ENCODE measurements at places on chromosomes 1 and 21. TPM values are rescaled to one million over a fixed set of nuclear protein-coding genes. Genes with fewer than 3 reads are reported as not detected.

DNA sequence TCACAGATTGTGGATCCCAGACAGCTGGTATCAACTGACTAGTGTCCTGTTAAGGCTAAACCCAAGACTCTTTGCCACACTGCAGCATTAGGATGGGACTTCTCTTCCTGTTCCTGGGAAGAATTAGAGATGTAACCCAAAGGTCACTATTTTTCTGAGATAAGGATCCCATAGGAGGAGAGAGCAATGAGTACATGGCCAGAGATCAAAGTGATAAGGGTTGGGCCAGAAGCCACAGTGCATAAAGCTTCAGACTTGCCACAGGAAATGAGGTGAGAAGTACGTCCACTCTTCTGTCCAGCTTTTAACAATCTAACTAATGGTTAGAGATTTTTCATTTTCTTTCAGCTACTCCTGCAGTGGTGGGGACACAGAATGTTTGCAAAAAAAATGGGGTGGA lies at the start of gene HSD3B1:
TSS of gene HSD3B1 (plus strand) at position 270 of the 400 bp plus-strand sequence. CDS start 267 bp downstream, outside the sequence.
- H3K4me3 ChIP-seq: no peak within 1 kb of the TSS
- H3K27me3 ChIP-seq: no peaks in the 10 kb centered on the region
- DNase-seq: no peak

- H3K4me3 ChIP-seq: no peak overlapping the region
- no peaks in the 10 kb centered on the region for H3K4me1 ChIP-seq
- H3K36me3 ChIP-seq: peaks cover 20% of the 10 kb centered on the region
- no peak for DNase-seq
- H3K27me3 ChIP-seq: no peaks in the 10 kb centered on the region
- H3K27ac ChIP-seq: no peak overlapping the region
These were observed 15.8 kb downstream of the TRIM45 start for GRCh38 chr1:117105722-117106121.

GRCh38 chr1:233180641-233181364 lies 114.7 kb downstream of the PCNX2 start:
- no peaks in the 10 kb centered on the region for H3K27me3 ChIP-seq
- H3K36me3 ChIP-seq: peaks cover 28% of the 10 kb centered on the region
- no peak for DNase-seq
- no peaks in the 10 kb centered on the region for H3K4me1 ChIP-seq

GRCh38 chr1:216183454-216183853 lies 239.8 kb downstream of the USH2A start:
- no peaks in the 10 kb centered on the region for H3K27me3 ChIP-seq
- H3K4me1 ChIP-seq: no peaks in the 10 kb centered on the region
- no peaks in the 10 kb centered on the region for H3K36me3 ChIP-seq
- no peak overlapping the region for H3K4me3 ChIP-seq
- DNase-seq: no peak

GRCh38 chr1:86546787-86547221 lies at the start of gene CLCA4:
CLCA4 (plus strand) TSS chr1:86547078; CDS start chr1:86547120, 42 bp downstream.
- H3K27me3 ChIP-seq: no peaks in the 10 kb centered on the region
- no peak within 1 kb of the TSS for H3K27ac ChIP-seq
- no peaks in the 10 kb centered on the region for H3K4me1 ChIP-seq

GRCh38 chr1:209480345-209480744 lies 103.2 kb upstream of the CAMK1G start:
- no peaks in the 10 kb centered on the region for H3K27me3 ChIP-seq
- no peak overlapping the region for H3K27ac ChIP-seq
- H3K36me3 ChIP-seq: no peaks in the 10 kb centered on the region
- no peak overlapping the region for H3K4me3 ChIP-seq
- H3K4me1 ChIP-seq: no peaks in the 10 kb centered on the region
- no peak for DNase-seq

DNA sequence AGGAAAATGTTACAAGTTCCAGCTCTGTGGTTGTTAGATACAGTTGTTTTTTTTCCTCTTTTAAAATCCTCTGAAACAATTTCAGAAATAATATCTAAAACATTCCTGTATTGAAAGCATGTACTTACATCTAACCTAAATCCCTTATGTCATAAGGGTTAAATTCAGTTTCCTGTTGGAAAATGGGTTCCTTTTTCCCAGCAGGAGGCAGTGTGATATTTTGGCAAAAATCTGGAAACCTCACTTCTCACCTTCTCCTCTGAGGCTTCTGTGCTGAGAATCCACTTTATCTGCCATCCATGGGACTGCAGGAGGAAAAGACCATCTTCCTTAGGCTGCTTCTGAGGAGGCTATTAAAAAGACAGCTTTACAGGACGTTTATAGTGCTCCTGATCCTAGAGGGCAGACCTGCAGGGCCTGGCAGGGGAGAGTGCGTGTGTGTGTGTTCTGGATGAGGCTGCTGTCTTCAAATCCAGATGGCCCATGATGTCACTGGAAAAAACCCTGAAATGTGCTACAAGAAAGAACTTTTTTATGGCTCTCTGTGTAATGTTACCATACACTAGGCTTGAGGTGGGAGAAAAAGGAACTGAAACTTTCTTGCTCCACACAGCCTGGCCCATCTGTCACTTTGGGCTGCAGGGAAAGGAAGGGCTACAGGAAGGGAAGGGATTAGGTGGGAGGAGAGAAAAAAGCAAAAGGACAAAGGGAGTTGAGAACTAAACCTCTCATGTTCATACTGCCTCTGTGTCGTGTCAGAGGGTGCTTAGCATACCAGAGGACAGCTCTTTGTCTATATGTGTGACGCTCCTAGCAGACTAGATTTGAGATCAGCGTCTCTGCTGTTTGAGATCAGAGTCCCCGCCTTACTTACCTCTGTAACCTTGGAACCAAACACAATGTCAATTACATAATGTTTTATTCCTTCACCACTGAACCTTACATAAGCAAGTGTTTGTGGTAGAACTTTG lies 379.2 kb upstream of the SPAG17 start:
- H3K4me1 ChIP-seq: no peaks in the 10 kb centered on the region
- no peaks in the 10 kb centered on the region for H3K36me3 ChIP-seq
- no peak overlapping the region for H3K27ac ChIP-seq
- no peaks in the 10 kb centered on the region for H3K27me3 ChIP-seq
- H3K4me3 ChIP-seq: no peak overlapping the region
- DNase-seq: no peak

DNA sequence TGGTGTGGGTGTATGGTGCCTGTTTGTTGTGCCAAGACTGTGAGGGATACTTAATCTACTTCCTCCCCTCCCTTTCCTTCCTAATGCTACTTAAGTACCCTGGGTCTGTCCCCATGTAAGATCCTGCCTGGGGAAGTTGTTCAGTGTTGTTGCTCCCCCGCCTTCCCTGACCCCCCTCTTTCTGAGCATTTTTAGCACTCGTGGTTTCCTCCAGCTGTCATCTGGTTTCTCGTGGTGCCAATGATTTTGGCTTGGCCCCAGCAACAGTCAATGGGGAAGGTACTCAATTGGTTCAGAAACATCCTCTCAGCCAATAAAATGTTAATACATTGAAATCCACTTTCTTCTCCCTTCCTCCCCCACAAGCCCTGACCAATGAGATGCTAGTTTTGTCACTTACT lies 8.0 kb upstream of the B4GALT3 start:
- H3K27me3 ChIP-seq: no peaks in the 10 kb centered on the region
- no peak overlapping the region for H3K4me3 ChIP-seq
- H3K36me3 ChIP-seq: no peaks in the 10 kb centered on the region
- DNase-seq: no peak
- peak overlapping the region; percentile 85 for H3K27ac ChIP-seq

GRCh38 chr1:172408958-172409357 lies 11.5 kb upstream of the C1orf105 start:
- no peak overlapping the region for H3K27ac ChIP-seq
- no peaks in the 10 kb centered on the region for H3K27me3 ChIP-seq
- no peaks in the 10 kb centered on the region for H3K4me1 ChIP-seq
- no peaks in the 10 kb centered on the region for H3K36me3 ChIP-seq
- DNase-seq: no peak

Gene ORC1
- 2.3 TPM for total RNA-seq

Gene OR2L2
- total RNA-seq: not detected

Gene PLA2G2F
- not detected for total RNA-seq

Gene C1orf105
- not detected for total RNA-seq

Measured in left lung (tissue), 14 donors.